ENCODE measurements at places on chromosomes 3 and 15.

- no peak for DNase-seq
Measured at GRCh38 chr15:25183581-25184251, 228.9 kb downstream of the SNRPN start.

DNA sequence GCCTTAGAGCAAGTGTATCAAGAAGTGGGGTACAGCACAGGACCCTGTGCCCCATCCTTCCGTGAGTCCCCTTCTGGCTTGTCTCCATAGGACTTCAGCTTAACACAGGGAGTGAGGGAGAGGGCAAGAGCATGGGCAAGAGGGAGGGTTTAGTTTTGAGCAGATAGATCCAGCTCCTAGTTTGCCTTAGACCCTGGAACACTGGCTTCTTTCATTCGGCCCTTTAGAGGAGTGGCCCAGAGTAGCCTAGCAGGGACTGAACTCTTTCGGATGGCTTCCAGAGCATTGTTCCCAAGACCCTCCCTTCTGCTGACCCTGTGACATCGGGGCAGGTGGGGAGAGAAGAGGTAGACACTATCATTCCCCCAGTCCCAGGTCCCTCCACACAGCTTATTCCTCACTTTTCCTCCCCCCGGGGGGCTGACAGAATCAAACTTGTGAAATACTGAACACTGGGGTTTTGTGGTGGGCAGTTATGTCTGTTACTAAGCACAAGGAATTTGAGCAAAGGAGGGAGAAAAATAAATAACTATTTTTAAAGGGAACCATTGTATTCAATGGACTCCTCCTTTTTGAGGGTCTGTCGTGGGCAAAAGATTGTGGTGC is 289.6 kb upstream of the C2CD4B start:
- no peak for DNase-seq

- no peak for DNase-seq
Measured at GRCh38 chr3:175193815-175194518, 334.8 kb downstream of the NAALADL2 start.

- peak; percentile 56 for DNase-seq
Measured at GRCh38 chr3:122560680-122561079, 3.4 kb downstream of the PARP9 start.

- DNase-seq = no peak
Measured at GRCh38 chr3:14614862-14615261, 36.7 kb upstream of the CCDC174 start.

DNA sequence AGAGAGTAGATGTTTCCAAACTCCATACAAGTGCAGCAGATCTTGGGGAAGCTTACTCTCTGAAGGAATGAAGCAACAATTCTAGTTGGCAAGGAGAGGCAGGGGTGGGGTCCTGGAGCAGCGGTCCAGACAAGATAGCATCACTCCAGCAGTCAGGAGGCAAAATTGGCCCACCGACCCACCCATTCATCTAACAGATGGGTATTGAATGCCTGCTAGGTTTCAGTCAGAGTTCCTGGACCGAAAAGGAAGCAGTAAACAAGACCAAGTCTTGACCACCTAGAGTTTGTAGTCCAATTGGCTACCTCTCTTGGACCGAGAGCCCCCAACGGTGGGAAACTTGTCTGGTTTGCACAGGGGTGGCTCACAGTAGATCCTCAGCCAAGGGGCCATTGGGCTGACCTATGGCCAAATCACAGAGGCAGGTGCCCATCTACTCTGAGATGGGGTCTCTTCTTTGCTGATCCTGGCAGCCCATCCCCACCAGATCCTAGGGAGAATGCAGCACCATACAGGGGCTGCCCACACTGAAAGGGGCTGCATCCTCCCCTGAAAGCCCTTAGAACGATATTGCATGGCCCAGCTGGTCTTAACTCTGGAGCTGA is 74.3 kb downstream of the CORO2B start:
- DNase-seq = no peak

GRCh38 chr3:149307435-149307783 is 26.0 kb downstream of the TM4SF18 start:
- no peak for DNase-seq

GRCh38 chr3:131142580-131142979 is 115.9 kb downstream of the NEK11 start:
- DNase-seq = no peak

- DNase-seq = no peak
Measured at GRCh38 chr3:134807189-134807588, 12.1 kb downstream of the EPHB1 start.

GRCh38 chr3:63351159-63352007 is 73.3 kb downstream of the SYNPR start:
- DNase-seq = no peak

DNA sequence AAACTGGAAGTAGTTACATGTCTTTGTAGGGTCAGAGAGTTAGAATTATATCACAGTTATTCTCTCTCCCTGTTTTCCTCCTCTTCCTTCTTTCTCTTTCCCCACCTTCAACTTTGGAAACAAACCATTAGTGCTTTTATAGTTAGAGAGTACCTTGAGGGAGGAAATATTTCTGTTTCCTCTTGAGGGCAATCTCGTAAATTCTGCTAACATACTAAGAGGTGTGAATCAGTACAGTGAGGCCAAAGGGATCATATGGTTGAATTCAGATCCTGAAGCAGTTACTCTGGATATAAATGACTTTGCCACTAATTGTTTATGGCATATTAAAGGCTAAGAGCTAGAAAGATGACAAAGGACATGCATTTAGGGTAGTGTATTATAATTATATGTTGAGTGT is 60.3 kb upstream of the CCNL1 start:
- no peak for DNase-seq

GRCh38 chr3:37899101-37899707 is 37.5 kb downstream of the CTDSPL start:
- no peak for DNase-seq

GRCh38 chr15:59741274-59741906 is 52.3 kb upstream of the BNIP2 start:
- DNase-seq = no peak

DNA sequence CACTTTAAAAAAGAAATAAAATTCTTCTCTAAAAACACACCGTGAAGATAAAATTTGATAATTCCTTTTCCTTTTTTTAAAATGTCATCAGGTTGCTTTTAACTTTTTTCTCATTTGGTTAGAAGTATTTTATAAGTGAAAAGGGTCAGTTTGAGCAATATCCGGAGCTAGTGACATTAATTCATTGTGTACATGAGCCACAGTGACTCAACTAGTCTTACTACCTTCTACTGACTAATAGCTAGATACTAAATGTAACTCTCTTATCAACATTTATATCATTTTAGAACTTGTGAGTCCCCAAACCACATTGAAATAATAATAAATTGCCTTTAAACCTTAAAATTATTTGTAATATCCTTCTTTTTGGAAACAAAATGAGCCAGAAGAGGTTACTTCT is 101.2 kb upstream of the ZBTB20 start:
- no peak for DNase-seq

DNA sequence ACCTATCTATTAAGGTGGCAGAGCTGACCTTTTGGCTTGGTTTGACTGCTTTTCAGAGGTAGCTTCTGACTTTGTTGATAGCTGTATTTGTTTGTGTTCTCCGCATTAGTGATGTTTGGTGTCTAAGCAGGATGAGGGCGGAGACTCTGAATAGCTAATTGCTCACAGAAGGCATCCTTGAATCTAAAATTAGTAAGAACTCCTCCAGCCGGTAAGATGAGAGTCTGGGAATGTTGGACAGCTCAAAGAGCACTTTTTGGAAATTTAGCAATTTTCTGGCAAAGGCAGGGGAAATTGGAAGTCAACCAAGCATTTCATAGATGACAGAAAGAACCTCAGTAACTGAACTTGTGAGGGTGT is 174.1 kb downstream of the KLHL25 start:
- no peak for DNase-seq

DNA sequence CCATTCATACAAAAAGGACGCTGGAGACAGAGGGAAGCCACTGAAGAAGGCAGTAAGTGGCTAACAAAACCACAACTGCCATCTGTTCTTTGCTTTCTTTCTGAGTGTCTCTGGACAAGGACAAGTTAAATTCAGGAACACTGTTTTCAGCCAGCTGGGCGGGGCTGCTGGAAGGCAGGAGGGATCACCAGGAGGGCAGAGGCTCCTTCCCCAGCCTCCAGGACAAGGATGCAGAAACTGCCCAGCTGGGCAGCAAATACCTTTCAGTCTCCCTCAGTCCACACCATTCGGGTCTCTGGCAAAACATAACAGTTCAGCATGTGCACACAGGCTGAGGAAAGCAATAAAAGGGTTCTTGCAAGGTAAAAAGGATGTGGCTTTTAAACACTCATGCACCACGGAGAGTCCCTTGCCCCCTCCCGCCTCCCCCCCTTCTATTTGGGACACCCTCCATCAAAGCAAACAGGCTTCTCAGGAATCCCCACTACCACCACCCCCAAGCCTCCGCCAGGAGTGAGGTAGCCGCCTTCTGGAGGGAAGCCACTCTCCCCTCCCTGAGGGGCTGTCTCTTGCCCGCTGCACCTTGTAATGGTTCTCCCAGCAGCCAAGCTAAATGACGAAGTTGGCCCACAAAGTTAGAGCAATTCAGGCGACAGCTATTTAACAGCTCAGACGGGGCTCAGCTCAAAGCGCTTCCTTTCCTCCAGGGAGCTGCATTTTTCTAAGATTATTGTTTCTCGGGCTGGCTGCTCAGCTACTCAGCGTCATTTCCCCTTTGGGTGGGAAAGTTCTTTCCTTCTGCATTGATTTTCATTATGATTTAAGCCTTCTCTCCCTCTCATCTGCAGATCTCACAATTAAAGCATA is 3.8 kb downstream of the HEG1 start:
- peak; percentile 30 for DNase-seq

GRCh38 chr15:31439328-31439727 is 112.7 kb downstream of the KLF13 start:
- DNase-seq = peak; percentile 66

GRCh38 chr3:146796078-146796477 is 190.9 kb upstream of the PLSCR5 start:
- no peak for DNase-seq

DNA sequence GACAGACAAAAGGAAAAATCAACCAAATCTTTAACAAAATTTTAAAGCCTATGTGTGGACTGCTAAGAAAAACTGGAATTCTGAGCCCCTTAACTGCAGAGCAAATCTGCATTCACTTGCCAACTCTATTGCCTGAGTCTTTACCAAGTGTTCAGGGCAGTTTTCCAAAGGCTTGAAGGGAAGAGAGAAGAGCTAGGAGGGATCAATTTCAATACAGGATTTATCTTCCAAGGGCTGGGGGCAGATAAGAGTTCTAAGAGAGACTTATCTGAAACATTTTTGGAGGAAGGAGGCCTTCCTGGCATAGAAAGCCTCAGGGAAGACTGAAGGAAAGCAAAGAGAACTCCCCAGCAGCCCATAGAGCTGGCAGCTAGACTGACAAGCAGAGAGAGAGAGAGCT is 31.4 kb upstream of the LSAMP start:
- no peak for DNase-seq

- DNase-seq = peak; percentile 23
Measured at GRCh38 chr3:115187149-115187757, 40.2 kb upstream of the ZBTB20 start.

GRCh38 chr3:190807719-190808375 is 54.6 kb downstream of the GMNC start:
- DNase-seq = no peak

- peak; percentile 27 for DNase-seq
Measured at GRCh38 chr3:120449701-120450599, 842 bp downstream of the FSTL1 start.

- DNase-seq = no peak
Measured at GRCh38 chr3:120850381-120851295, 57.4 kb upstream of the STXBP5L start.

DNA sequence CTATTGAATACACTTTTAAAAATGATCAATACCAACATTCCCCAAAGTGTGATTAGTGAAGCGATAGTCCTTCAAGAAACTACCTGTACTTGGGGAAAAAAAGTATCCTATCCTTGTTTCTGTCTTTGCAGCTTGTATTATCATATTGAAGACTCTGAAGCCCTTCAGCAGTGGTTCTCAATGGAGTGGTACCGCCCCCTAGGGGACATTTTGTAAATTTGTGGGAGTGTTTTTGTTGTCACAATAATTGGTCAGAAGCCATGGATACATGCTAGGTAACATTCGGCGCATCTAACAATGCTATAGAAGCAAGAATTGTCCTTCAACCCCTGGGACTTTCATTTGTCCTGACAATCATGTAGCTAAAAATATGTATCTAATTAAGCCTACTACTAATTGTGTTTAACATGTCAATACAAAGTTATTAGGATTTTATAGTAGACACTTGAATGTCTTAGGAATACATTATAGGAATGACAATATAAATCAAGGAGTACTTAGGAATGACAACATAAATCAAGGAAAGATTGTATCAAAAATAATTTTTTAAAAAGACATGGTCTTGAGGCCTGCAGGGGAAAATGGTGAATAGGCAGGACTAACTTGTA is 53.7 kb downstream of the NMD3 start:
- DNase-seq = peak; percentile 18

DNA sequence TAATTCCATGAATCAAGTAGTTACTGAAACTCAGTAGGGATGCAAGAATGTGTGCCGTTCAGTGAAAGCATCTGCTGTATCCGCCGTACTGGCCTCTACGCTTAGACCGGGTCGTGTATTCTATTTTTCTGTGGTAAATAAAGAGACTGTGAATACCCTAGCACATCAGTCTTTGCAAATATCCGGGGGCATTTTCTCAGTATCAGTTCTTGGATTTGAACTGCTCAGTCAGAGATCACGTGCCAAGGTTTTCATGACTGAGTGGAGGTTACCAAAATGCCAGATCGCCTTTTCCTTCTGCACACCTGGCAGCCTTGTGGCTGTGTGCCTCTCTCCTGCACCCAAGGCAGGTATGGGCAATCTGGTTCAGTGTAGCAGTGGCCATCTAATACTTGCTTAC is 377.0 kb downstream of the OCA2 start:
- no peak for DNase-seq

GRCh38 chr15:60265057-60265456 is 132.7 kb downstream of the ANXA2 start:
- no peak for DNase-seq

DNA sequence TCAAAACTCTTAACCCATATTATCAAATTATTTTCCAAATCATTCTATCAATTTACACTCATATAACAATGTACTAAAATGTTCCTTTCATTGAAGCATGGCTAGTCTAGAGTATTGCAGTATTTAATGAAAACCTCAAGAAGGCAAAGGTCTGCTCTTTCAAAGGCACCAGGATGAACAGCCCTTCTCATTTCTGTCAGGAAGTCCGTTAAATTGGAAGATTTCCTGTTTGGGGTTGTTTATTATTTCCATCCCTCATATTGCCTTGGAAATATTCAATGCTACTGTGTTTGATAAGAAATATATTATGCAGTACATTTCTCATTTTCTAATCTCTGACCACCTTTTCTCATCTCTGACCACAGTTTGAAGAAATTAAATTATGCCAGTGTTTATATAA is 25.1 kb downstream of the ACKR4 start:
- DNase-seq = no peak

GRCh38 chr3:123046262-123047061 is 18.9 kb upstream of the SEMA5B start:
- DNase-seq = no peak

All from transverse colon (tissue), 4 donors.